ENCODE measurements at places on chromosomes 5 and 9. TPM values are rescaled to one million over a fixed set of nuclear protein-coding genes. Genes with fewer than 3 reads are reported as not detected.

The OR2S2 gene
- polyA plus RNA-seq = 0.48 TPM

The TCF7 gene
- 1.9 TPM for polyA plus RNA-seq

The ORM2 gene
- not detected for polyA plus RNA-seq

The HTR4 gene
- not detected for polyA plus RNA-seq

The EDIL3 gene
- 14.0 TPM for polyA plus RNA-seq

The SOX30 gene
- 0.48 TPM for polyA plus RNA-seq

The NEURL1B gene
- 29.9 TPM for polyA plus RNA-seq

The FANCG gene
- polyA plus RNA-seq = 27.1 TPM

DNA sequence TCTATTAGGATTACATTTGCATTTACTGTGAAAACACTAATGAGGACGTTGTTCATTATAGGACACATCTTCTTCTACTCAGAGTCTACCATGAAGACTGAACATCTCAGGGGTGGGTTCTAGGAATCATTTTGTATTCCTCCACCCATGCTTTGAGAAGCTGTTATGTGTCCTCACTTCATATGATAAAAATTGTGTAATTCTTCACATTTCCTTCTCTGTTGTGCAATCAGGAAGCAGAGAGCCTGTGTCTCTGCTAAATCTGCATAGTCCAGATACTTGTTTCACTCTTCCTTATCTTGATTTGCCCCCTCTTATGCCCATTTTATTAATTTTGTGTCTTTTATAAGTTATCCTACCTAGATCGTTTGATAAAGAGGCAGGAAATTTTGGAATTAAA is 97.8 kb upstream of the IQGAP2 start:
- no peak for DNase-seq

The GABRP gene
- polyA plus RNA-seq = 0.81 TPM

DNA sequence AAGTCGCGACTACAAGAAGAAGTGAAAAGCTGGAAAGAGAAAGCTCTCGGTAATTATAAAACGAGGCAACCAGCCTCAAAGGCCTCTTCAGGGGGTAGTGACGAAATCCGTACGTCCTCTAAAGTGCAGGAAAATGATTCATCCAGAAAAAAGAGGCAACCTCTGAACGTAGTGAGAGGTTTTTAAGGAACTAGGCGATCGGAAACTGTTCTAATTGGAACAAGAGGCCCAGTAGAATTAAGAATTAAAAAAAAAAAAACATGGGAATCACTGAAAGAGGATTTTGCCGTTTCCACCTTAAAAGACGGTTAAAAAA is 1.0 kb downstream of the CSNK1A1 start:
- no peak for DNase-seq

All from muscle of arm (tissue), 14 donors.